ENCODE measurements at places on chromosomes 3 and 15.

GRCh38 chr3:56997675-56998074 lies 62.8 kb upstream of the SPATA12 start:
- DNase-seq: no peak

- no peak for DNase-seq
Measured at GRCh38 chr3:139686624-139687023, 8.9 kb upstream of the NMNAT3 start.

DNA sequence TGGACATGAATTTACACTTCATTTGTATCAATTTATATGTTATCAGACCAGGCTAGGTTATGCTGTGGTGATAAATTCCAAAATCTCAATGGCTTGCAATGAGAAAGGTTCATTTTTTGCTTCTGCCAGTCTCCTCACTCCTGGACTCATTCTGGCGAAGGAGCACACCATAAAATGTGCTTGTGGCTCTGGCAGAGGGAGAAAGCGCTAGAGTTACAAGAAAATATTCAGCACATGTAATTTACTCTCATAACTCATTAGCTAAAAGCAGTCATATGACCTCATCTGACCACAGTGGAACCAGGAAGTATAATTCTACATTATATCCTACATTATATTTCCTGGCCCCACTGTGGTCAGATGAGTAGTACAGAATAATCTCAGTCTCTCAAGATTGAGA lies 193.8 kb downstream of the BCHE start:
- no peak for DNase-seq

GRCh38 chr3:156469456-156469855 lies 85.5 kb downstream of the SSR3 start:
- DNase-seq: no peak

- DNase-seq: no peak
Measured at GRCh38 chr15:74798388-74799254, 14.0 kb upstream of the LMAN1L start.

GRCh38 chr15:89809093-89809786 lies 5.4 kb downstream of the ANPEP start:
- no peak for DNase-seq

GRCh38 chr3:150635076-150635475 lies 32.0 kb downstream of the SELENOT start:
- DNase-seq: no peak

GRCh38 chr3:142858043-142858442 lies 30.8 kb downstream of the PCOLCE2 start:
- DNase-seq: peak; percentile 55

GRCh38 chr15:89378296-89379151 lies 43.9 kb upstream of the POLG start:
- no peak for DNase-seq

- no peak for DNase-seq
Measured at GRCh38 chr3:53554559-53555067, 60.2 kb downstream of the CACNA1D start.

DNA sequence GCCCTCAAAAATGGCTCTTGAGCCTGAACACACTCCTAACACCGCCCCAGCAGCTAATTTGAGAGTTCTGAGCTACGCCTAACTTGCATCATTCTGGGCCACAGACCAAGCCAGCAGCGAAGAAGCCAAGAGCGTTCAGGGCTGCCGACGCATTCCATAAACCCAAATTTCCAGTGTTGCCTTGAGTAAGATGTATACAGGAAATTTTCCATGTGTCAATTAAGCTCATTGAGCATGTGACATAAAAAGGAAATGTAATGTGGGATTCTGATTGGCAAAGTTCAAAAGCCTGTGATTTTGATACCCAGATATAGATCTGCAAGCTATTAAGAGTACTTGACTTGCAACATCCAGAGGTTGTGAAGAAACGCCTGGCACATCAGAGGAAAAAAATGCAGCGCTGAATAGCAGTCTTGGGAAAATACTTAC lies 148.6 kb upstream of the NR2F2 start:
- no peak for DNase-seq

DNA sequence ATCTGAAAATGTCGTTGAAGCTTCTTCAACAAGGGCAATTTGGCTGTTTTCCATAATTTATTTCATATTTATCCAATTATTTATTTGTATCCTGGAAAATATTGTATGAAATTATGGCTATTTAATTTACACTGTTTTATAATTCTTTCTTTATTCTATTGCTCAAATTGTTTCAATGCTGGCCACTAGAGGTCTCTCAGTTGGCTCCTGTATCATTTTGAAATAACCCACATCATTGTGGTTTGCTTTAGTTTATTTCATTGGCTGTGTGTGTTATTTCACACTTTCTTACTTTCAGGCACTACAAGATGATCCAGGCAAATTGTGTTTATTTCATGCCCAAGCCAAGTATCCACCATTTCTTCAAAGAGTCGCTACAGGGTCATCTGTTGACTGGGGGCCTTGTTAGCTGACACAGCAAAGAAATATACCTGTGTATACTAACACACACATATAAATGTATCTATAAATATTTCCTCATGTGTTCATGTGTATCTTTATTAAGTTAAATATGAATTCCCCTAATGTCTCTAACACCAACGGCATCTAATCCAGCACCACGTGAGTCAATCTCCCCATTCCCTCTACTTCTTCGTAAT lies 86.2 kb downstream of the NPAP1 start:
- no peak for DNase-seq

GRCh38 chr3:98893740-98894139 lies 7.8 kb downstream of the DCBLD2 start:
- DNase-seq: no peak

- DNase-seq: peak; percentile 29
Measured at GRCh38 chr3:182041668-182042291, 330.1 kb downstream of the SOX2 start.

GRCh38 chr3:9800529-9800928 lies 7.6 kb downstream of the ARPC4 start:
- no peak for DNase-seq

DNA sequence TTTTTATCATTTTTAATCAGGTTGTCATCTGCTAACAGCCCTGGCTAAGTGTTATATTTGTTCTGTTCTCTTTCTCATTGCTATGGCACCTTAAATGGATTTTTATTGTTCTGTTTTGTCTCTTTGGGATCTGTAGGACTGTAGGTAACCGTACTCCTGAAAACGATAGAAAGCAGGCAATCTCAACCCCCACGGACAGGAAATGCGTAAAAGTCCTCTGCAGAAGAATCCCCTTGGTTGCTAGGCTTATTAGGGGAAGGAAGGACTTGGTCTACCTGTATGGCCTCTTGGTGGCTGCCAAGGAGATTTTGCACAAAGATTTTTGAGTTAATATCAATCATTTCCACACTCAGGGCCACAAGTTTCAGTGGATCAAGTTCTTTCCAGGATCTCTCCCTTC lies 571.9 kb upstream of the ZNF385D start:
- DNase-seq: no peak

DNA sequence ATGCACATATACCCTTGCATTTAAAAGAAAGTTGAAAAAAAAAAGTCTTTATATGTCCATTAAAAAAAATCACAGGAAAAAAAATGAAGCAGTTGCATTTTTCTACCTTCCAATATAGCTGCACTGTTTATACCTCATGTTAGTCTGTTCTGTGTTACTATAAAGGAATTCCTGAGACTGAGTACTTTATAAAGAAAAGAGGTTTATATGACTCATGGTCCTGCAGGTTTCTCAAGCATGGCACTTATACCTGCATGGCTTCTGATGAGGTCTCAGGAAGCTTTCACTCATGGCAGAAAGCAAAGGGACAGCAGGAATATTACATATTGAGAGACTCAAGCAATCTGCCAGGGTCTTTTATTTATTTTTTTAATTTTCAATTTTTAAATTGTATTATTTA lies 277.2 kb upstream of the BCHE start:
- no peak for DNase-seq

- no peak for DNase-seq
Measured at GRCh38 chr3:52827866-52828376, 2.6 kb downstream of the ITIH4 start.

- DNase-seq: no peak
Measured at GRCh38 chr15:33111041-33111451, 83.5 kb downstream of the FMN1 start.

- no peak for DNase-seq
Measured at GRCh38 chr15:80985981-80986380, 3.6 kb downstream of the MESD start.

DNA sequence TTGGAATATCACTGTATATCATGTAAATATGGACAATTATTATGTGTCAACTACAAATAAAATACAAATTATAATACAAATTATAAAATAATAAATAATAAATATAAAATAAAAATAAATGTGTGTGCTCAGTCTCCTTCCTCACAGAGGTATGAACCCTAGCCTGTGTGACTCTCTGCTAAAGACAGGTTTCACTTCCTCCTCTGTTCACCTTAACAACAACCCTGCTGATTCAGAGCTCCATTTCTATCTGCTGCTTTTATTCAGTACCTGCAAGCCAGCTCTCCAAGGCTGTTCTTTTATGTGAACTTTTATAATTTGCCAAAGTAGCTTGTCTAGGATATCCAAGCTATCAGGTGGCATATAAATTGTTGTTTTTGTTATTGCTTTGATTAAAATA lies 610.7 kb upstream of the GRM7 start:
- DNase-seq: no peak

- no peak for DNase-seq
Measured at GRCh38 chr15:58163985-58164384, 25.8 kb downstream of the AQP9 start.

- no peak for DNase-seq
Measured at GRCh38 chr15:38253351-38253781, 730 bp downstream of the SPRED1 start.

DNA sequence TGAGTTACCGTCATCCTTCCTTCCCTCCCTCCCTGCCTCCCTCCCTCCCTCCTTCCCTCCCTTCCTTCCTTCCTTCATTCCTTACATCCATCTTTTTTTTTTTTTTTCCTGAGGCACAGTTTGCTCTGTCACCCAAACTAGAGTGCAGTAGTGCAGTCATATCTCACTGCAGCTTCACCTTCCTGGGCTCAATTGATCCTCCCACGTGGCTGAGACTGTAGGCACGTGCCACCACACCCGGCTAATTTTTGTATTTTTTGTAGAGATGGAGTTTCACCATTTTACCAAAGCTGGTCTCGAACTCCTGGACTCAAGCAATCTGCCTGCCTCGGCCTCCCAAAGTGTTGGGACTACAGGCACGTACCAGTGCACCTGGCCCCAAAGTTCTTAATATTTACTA lies 25.8 kb downstream of the USP3 start:
- DNase-seq: no peak

All from COR-L47 (cell line).